ENCODE measurements at places on chromosomes 7 and 10. TPM values are rescaled to one million over a fixed set of nuclear protein-coding genes. Genes with fewer than 3 reads are reported as not detected.

Gene PDK4
- not detected for total RNA-seq

Gene ZC3HAV1L
- total RNA-seq, result 38.5 TPM

Gene HOXA9
- not detected for total RNA-seq

Gene TMEM243
- 46.1 TPM for total RNA-seq

Gene RELN
- total RNA-seq, result not detected

Gene NKX1-2
- not detected for total RNA-seq

Gene LRMDA
- not detected for total RNA-seq

Gene EBF3
- total RNA-seq, result not detected

Gene MYO1G
- 283 TPM for total RNA-seq

Gene GIMAP2
- total RNA-seq, result 28.2 TPM

Gene CYP3A5
- total RNA-seq, result not detected

Gene MYL7
- total RNA-seq, result not detected
